ENCODE measurements at places on chromosomes 12 and 14. TPM values are rescaled to one million over a fixed set of nuclear protein-coding genes. Genes with fewer than 3 reads are reported as not detected.

GRCh38 chr14:76715101-76715500 lies 46.2 kb upstream of the VASH1 start:
- DNase-seq, result no peak

GRCh38 chr14:88546621-88547385 lies 8.0 kb downstream of the PTPN21 start:
- DNase-seq, result no peak

Gene SPRING1
- total RNA-seq, result 31.6 TPM

GRCh38 chr12:41013881-41014642 lies 174.1 kb upstream of the PDZRN4 start:
- no peak for DNase-seq

- no peak for DNase-seq
Observed at GRCh38 chr12:41189395-41190251, 1.5 kb downstream of the PDZRN4 start.

- DNase-seq, result peak; percentile 18
Observed at GRCh38 chr14:21846227-21846885, 172.7 kb upstream of the OR4E1 start.

Gene TEAD4
- not detected for total RNA-seq

Gene ARF3
- total RNA-seq, result 113 TPM

- DNase-seq, result no peak
Observed at GRCh38 chr14:100290607-100291304, 15.5 kb downstream of the SLC25A29 start.

Gene PRB2
- not detected for total RNA-seq

DNA sequence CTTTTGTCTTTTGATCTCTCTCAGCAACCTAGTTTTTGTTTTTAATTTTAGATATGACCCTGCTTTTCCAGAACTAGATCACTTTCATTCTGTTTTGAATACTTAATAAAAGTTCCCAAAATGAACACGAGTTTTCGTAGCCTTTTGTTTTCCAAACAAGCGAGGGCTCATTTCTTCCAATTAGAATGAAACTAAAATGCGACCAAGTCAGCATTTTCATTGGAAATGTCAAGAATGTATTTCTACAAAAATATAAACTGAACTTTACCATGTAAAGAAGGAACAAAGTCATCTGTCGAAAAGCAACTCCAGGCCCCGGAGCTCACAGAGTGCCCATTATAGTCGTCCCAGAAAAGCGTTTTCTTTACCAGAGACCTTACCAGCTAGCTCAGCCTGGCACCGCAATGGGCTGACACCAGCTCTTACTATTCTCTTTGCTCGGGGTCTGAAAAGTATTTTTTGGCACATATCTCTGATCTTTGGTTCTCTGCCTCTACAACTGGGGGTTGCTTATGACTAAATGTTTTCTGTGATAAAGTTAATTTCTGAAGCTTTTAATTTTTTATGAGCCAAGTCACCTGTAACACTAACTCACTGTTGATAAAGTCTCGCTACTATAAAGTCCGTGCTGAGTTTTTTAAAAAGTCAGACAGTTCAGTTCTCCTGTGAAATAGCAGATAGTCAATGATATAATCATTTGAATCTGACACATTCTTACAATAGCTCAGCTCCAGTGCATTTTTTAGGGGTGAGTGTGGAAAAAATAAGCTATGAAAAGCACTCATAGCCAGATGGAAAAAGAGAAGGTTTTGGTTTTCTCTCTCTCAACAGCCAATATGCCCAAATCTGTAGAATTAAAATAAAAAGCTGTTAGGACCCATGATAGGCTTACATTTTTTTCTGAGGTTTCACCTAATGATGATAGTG lies 43.4 kb downstream of the SAMD4A start:
- no peak for DNase-seq

- DNase-seq, result no peak
Observed at GRCh38 chr12:115355301-115355700, 671.3 kb upstream of the TBX3 start.

GRCh38 chr14:91996948-91997371 lies 42.9 kb downstream of the TRIP11 start:
- DNase-seq, result no peak

Gene NGB
- not detected for total RNA-seq

GRCh38 chr12:110007881-110008280 lies 8.7 kb downstream of the ANKRD13A start:
- no peak for DNase-seq

DNA sequence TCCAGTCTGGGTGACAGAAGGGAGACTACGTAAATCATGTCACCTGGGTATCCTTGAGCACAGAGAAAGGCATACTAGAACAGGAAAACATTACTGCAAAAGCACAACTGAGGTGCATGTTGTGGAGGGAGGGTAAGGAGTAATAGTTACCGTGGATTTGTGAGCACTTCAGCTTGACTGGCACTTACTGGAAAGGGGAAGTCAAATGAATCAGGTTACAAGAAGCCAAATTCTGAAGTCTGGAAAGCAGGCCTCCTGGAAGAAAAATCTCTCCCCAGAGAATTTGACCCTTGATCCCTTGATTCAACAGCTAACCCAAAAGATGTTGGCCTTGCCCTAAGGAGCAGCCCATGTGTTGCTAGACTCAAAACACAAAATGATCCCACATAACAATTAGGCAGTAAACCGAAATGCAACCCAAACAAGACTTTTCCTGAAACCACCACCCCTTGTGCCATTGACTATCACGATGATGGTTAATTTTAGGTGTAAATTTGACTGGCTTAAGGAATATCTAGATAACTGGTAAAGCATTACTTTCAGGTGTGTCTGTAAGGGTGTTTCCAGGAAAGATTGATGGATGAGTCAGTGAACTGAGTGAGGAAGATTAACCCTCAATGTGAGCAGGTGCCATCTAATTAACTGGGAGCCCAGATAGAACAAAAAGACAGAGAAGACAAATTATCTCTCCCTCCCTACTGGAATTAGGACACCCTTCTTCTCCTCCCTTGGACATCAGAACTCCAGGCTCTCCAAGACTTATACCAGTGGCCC lies 108.8 kb downstream of the SLC25A21 start:
- no peak for DNase-seq

DNA sequence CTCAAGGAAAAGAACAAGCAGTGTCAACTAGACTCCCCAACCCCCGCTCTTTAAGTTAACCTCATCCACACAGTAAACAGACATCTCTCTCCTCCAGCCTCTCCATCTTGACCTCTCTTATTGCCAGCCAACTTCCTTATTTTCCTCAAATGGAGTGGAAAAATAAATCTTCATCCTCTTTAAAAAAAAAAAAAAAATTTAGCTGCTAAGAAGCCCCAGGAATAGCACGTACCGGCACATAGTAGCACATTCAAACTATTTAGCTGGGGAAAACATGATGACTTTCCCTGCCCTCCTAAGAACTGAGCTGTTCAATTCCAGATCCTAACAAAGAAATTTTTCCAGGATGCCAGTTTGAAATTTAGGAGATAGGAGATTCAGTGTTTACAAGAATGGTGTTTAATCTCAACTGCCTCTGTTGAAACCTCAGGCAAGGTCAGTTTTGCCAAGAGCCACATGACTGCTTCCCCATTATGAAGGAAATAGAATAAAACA lies 90.8 kb downstream of the EPS8 start:
- no peak for DNase-seq

Gene APOLD1
- total RNA-seq, result 0.75 TPM

DNA sequence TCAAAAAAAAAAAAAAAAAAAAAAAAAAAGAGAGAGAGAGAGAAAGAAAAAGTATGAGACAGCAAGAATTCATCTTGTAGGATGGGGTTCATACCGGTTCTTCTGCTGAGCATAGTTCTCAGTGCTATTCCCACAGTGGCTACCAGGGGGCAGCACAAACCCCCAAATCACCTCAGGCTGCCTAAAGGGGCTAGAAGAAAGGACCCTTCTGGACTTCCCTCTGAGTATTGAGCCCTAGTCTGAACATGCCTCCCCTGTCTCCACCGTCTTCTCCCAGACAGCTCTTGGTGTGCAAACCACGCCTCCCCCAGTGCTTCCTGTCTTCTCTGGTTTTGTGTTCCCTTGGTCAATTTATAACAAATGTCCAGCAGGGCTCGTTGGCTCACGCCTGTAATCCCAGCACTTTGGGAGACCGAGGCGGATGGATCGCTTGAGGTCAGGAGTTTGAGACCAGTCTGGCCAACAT lies 31.3 kb upstream of the SMUG1 start:
- DNase-seq, result peak; percentile 58

- DNase-seq, result no peak
Observed at GRCh38 chr14:101559624-101560533, 1.4 kb upstream of the DIO3 start.

DNA sequence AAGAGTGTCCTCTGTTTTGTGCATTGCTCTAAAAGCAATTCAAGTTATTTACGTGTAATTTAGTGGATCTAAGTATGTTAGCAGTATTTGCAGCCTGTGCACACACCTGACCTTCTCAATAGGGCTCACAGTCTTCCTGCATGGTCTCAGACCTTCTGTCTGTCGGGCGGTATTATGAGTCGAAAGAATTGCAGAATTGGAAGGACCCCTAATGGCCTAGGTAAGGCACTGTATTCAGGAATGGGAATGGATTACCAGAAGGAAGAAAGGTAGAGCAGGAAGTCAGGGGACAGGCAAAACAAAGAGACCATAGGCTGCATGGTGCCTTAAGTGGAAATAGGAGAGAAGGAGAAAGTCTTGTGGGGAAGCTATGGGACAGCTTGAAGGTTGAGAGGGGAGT lies 341.6 kb downstream of the VRK1 start:
- no peak for DNase-seq

DNA sequence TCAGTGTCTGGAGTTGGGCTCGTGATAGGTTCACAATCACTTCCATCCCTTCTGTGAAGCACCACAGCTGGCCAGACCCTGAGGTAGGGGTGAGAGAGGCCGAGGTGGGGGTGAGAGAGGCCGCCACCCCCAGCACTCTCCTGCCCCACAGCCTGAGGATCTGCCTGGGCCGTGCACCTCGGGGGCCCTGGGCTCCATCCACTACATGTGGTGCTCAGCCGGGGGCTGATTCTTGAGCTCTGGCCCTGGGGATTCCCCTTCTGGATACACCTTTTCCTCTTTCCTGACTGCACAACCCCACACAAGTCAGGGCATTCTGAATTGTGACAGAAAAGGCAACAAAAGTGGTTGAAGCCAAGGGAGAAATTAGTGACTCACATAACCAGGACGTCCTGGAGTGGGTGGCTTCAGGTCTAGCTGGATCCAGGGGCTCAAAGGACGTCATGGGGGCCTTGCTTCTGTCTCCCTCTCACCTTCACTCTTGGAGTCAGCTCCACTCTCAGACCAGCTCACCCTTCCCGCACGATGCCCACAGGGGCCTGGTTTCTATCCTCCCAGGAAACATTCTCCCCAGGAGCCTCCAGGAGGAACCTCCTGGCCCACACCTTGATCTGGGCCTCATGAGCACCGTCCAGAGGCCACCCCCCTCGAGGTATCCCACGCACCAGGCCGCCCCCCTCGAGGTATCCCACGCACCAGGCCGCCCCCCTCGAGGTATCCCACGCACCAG lies 12.1 kb upstream of the FBRSL1 start:
- DNase-seq, result no peak

- DNase-seq, result no peak
Observed at GRCh38 chr12:132834181-132834711, 5.6 kb upstream of the GOLGA3 start.

- DNase-seq, result no peak
Observed at GRCh38 chr14:52954346-52955214, 3.7 kb upstream of the FERMT2 start.

DNA sequence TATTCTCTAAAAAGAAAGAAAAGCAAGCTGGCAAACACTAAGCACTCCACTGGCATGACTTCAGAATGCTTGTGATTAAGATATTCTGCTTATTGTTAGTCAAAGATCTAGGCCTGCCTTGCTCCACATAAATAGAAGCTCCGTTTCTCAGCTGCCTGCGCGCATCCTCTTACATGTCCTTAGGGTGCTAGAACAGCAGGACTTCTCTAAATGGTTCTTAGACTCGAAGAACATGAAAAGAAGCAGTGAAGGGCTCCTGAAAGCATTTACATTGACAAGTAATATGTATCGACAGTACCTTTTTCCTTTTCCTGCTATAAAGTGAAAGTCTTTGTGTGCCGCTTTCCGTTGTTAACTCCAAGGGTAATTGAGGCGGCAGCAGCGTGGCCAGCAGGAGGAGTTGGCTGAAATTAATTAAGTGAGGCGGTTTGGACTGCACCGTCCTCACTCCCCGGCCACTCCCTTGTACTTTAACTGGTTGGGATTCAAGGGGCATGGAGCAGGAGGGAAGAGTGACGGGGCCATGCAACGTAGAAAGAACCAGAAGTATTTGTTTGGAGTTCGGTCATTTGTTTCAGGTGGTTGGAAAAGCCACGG lies 34.2 kb upstream of the OTX2 start:
- no peak for DNase-seq

DNA sequence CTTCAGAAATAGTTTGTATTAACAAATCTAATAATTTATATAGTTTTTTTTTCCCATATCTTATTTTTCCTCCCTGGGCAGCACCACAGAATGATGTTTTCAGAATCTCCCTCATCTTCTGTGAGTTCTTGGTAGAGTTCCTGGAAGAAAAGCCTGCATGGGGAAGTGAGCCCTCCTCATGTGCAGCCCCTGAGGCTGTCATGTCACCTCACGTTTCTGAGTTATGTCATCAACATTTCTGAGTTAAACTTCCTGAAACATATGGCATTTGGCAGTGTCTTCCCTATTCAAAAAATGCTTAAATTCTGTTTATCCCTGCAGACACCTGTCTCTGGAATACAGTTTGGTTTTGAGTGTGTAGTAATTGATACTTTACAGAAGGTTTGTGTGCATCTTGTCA lies 979.0 kb downstream of the TMEM121 start:
- no peak for DNase-seq

Gene CLEC2A
- total RNA-seq, result not detected

Gene ADAMTS20
- total RNA-seq, result not detected

DNA sequence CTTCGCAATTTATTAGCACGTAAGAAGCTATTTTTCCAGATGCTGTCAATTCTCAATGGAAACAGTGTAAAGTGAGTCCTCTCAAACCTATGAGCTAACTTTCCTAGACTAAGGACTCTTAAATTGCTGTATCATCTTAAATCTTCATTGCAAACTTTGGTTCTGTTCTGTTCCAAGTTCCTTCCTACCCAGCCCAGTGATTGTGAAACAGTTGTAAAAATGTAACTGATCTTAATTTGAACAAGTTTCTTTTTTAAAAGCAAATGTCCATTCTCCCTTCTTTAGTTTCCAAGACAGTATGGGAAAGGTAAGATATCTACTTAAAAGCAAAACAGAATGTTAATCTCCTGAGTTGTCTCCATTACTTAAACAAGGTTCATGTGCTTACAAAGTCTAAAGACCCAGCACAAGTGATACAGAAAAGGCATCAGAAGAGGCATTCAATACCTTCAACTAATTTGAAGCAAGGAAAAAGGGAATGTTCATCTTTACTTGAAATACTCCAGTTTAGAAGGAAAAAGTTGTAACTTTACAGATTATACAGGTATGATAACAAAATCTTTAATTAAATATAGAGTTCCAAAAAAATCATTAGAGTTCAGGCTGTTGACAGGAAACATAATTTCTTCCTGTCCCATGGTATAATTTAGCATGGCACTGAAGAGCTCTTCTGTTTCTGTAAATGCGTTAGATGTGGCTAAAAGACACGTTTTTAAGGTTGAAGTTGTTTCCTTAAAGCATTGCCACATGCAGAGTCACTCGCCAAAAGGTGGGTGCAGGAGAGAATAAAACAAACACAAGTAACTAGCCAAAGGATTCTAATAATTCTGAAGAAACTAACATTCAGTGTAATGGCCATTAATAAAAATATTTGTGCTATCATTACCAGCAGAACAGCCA lies 101.5 kb upstream of the USP15 start:
- DNase-seq, result no peak

Measured in activated B cell treated with CpG ODN at 0.5 μM for 24 hours (primary cell).